ENCODE measurements at places on chromosomes 7 and 10.

- no peak for DNase-seq
Observed at GRCh38 chr10:31782701-31783100, 145.9 kb downstream of the ARHGAP12 start.

- DNase-seq = no peak
Observed at GRCh38 chr10:76007667-76008181, 576.3 kb downstream of the LRMDA start.

DNA sequence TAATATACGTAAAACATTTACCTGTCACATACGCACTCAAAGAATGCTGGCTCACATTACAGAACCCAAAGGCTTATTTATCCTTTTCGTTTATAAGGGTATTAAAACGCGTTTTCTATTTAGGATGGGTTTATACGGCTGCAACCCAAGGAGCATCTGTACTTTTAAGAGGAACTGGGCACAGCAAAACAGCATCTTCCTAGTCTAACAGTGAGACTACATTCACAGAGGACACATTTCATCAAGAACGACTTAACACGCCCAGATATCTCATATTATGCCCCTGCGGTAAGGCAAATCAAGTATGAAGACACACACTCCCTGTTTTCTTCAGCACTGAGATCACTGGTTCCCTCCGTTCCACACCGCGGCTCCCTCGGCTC is 533 bp upstream of the DMTF1 start:
- DNase-seq = no peak

DNA sequence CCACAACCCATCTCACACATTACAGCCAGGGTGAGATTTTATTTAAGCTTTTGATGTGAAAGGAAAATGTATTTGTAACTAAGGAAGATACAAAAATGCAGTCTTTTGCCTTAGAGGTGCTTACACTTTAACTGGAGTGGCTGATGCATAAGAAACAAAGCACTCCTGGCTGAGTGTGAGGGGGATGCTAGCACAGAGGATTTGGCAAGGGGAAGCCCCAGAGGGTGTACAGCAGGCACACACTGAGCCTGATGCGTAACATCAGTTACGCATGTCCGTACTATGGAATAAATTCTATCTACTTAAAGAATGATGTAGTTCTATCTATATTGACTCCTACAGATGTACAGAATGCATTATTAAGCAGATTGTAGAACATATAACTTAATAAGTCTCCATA is 17.8 kb downstream of the GIMAP8 start:
- DNase-seq = no peak

DNA sequence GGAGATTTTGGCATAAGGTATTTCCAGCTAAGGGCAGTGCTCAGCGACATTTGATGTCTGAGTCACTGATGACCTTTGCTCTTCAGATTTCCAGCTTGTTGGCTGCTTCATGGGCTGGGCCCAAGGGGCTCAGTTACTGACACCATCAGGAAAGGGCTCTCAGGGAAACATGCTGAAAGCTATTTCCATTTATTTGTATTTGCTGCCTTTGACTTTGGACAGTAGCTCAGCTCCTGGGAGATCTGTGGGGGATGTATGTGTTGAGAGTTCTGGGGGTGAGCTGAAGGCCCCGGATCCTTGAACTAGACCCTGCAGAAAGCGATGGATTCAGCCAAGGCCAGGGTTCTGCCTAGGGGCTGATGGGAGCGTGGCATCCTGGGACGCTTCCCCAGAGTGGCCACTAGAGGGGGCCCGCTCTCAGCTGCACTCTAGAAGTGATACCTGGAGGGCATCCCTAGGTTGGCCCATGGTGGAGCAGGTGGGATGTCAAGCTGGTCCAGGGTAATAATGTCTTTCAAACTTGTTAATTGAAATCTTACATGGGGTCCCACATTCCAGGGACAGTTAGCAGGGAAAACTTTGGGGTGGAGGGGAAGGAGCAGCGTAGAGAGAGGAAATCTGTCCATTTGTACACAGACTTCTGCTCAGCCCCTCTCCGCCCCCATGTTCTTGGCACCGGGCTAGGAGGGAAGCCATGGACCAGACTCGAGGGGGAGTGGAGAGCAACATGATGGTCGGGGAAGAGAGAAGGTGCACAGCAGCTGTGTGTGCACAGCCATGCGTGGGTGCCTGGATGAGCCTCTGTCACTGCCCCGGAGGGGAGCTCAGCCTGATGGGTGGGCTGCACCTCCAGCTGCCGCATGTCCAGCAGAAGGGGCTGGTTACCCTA is 3.0 kb upstream of the BTBD16 start:
- peak; percentile 35 for DNase-seq

DNA sequence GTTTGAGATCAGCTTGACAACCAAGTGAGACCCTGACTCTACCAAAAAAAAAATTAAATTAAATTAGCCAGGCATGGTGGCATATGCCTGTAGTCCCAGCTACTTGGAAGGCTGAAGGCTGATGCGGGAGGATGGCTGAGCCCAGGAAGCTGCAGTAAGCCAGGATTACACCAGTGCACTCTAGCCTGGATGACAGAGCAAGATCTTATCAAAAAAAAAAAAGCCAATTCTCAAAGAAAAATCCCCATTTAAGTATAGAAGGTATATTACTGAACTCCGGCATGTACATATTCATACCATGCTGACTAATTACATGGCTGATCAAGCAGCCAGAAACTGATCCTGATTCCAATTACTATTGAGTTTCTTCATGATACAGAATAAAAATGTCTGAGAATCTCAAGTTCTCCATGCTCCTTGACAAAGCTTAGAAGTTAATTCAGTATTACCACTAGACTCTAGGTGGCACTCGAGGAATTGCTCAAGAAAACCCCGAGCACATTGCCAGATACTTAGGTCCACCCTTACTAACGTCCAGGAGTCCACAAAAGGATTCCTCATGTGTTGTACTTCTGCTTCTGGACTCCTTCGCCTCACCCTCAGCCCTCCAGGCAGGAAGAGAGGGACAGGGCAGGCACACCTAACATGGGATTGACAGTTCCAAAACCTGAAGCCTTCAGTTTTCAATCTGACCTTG is 148.9 kb downstream of the PARD3 start:
- DNase-seq = no peak

- DNase-seq = no peak
Observed at GRCh38 chr10:108167766-108168165, 1003.3 kb upstream of the SORCS1 start.

- DNase-seq = no peak
Observed at GRCh38 chr10:98367604-98368451, 47.2 kb downstream of the PYROXD2 start.

DNA sequence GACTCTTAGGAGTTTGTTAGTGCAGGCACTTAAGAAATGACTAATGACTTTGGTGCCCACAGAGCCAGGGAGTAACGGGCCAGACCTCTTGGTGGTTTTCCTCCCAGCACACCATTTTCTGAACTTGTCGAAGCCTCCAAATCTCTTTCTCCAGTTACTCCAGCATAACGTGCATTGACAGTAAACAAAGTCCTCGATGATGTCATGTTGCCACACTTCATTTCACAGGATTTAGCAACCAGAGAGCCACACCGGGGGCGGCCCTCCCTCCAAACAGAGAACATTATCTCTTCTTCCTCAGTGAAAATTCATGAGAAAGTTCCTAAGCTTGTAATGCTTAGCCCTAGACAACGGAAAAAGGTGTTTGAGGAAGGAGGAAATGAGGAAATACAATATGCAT is 4.0 kb upstream of the SVOPL start:
- no peak for DNase-seq
